ENCODE measurements at places on chromosomes 13 and 19.

- no peak for DNase-seq
Observed at GRCh38 chr13:59861676-59862075, 302.1 kb downstream of the DIAPH3 start.

DNA sequence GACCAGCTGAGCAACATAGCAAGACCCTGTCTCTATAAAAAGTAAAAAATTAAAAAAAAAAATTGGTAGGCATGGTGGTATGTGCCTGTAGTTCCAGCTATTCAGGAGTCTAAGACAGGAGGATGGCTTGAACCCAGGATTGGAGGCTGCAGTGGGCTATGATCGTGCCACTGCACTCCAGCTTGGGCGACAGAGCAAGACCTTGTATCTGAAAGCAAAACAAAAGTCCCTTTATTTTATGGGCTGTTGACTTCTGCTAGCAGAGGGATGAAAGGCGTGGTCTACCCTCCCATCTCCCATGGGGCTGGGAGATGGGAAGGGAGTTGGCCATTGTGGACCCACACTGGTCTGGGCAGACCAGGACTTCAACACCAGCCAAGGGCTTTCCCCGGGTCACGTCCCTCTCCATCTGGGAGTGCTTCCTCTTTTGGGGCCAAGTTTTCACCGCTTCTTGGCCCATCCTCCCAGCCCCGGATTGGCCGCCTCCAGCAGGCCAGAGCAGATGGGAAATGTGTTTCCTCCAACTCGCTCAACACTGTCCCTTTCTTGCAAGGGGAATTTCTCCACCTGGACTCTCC is 2.2 kb upstream of the TNFSF9 start:
- DNase-seq, result no peak

- no peak for DNase-seq
Observed at GRCh38 chr13:78820541-78820940, 161.6 kb upstream of the OBI1 start.

DNA sequence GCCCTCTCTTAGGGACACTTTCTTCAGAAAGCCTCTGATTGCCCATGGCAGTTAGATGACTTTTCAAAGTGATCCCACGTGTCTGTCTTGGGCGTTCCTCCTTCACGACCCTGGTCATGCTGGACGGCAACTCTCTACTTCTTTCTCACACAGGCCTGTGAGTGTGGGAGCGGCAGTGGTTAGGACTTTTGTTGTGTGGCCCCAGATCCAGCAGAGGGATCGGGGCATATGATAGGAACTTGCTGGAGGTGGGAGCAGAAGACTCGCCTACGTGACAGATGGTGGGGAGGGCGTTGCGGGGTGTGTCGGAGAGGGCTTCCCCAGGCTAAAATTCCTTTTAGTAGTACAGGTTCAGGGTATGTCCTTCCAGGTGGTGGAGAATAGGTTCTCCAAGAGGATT is 289.5 kb upstream of the MAB21L1 start:
- DNase-seq, result no peak

GRCh38 chr19:56348289-56348877 is 33.7 kb upstream of the ZSCAN5A start:
- DNase-seq, result peak; percentile 7

GRCh38 chr19:43310221-43310620 is 40.9 kb upstream of the PSG9 start:
- no peak for DNase-seq

DNA sequence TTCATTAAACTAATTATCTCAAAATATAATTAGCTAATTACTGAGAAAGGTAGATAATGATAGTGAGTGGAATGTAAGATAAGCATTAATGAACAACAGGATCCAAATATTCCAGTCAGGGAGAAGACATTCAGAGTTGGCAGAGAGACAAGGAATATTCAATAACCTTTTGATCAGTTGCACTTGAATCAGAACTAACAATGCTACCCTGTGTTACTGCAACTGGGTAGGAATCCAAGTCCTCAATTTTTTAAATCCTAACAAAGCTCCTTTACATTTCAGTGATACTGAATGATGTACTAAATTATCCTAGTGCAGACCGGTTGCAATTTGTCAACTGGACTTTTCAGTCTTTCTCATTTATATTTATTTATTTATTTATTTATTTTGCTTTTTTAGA is 107.1 kb upstream of the MIR17HG start:
- no peak for DNase-seq

- DNase-seq, result peak; percentile 79
Observed at GRCh38 chr13:37109051-37109678, 3.7 kb upstream of the CSNK1A1L start.

- no peak for DNase-seq
Observed at GRCh38 chr13:39915418-39915817, 260.0 kb downstream of the COG6 start.

- peak; percentile 16 for DNase-seq
Observed at GRCh38 chr19:11737964-11738745, 591 bp downstream of the ZNF823 start.

DNA sequence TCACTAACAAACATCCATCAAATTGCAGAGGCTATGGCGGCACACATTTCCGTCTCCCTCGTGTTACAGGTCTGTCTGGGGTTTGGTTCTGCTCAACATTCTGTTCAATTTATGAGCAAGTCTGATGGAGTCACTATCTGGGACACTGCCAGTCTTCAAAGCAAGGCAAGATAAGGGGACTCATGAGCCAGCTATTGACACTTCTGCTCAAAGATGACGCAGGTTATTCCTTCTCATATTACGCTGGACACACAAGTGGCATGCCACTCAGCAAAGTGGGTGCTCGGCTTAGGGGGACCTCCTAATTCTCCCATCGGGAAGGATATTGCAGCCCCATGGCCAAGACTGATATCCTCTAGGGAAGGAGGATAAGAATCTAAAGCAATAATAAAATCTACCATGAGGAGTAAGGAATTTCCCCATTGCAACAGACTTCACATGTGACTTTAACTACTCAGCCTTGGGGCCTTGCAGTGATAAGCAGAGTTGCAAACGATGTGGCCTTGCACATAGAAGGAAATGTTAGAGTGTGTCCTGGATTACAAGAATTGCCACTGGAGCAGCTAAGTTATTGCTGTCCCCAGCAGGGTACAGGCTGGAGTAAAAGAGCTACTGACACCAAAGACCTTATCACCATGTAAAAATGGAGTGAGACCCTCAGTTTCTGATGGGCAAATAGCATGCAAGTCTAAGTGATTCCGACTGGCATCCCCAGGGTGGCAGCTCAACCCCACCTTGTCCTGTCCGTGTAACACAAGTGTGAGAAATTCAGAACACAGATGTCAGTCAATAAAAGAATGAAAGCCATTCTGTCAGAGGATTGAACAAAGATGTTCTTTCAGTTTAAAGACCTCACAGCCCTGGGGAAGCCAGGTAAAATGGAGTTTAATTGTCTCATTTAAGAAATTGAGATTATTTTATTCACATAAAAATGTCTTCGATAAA is 306.1 kb downstream of the IRS2 start:
- DNase-seq, result peak; percentile 12

DNA sequence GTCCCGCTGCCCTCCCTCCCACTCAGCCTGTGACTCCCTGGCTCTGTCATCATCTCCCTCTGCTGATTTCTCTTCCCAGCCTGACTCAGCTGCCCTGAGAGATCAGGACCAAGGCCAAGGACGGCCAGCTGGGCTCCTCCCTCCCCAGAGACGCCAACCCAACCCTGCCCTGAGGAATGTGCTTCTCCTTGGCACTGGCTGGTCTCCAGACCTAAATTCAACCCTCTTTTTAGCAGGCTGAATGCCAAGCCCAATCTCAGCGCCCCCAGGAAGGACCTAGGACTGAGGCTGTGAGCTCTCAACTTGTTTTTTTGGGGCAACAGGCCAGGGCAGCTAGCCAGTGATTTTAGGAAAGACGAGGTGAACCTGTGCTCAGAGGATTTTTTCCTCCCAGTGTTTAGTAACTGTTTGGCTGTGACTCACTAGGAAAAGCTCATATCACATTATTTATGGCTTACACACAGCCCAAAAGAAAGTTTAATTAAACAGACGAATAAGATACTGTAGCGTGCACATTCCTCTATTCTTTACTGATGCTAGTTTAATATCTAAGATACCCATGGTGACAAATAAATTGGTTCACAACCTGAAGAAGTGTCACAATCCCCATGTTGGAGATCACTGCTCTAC is 7.4 kb upstream of the IGFL1 start:
- DNase-seq, result peak; percentile 45

GRCh38 chr19:40266119-40266518 is 19.0 kb downstream of the AKT2 start:
- no peak for DNase-seq

GRCh38 chr13:65841156-65841555 is 1389.0 kb downstream of the PCDH9 start:
- no peak for DNase-seq

DNA sequence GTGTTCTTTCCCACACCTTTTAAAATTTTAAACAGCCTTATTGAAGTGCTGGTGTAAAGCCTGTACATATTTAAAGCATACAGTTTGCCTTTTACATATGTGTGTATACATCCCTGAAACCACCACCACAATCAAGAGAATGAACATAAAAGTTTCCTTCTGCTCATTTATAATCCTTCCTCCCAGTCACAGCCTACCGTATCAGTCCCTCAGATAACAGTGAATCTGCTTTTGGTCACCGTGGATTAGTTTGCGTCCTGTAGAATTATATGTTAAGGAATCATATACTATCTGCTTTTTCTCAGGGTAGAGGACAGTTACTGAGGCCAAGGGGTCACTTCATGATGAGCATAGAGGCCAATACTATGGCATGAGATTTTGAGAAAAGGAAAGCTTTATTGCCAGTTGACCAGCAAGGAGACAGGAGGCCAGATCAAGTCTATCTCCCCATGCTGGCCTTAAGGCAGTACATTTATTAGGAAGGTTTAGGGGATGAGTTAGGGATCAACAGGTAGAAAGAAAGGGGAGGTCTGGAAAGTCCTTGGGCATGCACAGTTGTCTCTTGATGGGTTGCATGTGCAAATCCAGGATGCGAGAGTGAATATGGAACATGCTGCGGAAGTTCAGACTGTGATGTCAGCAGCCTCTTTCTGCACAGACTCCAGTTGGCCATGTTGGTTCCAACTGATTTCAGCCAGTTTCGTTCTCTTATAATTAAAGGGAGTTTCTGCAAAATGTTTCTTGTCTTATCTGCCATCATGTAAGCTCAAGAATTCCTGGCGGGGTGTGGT is 36.3 kb upstream of the LSM14A start:
- no peak for DNase-seq

- no peak for DNase-seq
Observed at GRCh38 chr19:57434386-57435061, 601 bp upstream of the ZNF749 start.

DNA sequence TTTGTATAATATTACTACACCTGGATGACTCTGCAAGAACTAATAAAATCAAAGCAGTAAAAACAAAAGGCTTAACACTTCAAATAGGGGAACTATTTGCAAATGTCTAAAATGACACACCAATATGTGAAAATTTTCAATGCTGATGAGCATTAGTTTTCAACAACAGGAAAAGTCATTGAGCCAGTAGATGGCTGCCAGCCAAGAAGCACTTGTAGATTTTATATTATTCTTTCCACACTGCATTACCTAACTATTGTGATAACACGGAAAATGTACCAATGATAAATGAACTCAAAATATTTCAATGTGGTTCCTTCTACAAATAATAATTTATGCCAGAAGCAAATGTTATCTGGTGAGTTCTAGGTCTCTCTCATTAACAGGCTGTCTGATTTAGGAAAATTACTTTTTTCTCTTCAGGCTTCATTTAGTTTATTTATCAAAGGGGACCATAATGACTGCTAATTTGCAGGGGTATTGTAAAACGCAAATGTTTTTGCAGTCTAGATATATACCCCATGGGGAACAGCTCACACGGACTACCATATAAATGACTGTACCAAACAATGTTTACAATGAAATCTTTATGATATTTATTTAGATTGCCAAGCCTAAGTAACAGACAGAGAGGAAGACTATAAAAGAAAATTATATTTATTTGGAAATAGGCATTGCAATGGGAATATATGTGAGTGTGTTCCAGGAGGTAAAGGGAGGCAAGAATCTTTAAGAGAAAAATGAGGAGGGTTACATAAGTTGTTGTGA is 407.8 kb downstream of the LIG4 start:
- no peak for DNase-seq

DNA sequence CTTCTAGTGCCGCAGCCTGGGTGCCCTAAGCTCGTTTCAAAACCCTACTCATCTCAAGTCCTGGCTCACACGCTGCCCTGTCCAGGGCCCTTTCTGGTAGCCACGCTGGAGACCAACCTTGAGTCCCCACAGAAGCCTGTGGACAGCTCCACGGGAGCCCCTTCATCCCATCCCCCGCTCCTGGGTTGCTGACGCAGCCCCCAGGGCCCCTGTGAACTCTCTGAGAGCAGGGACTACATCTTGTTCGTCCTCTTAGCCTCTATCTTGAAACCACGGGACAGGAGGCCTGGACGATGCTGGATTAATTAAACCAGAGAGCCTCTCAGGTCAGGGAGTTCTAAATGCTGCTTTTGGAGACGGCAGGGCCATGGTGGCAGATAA is 7.4 kb downstream of the MLLT1 start:
- DNase-seq, result no peak

DNA sequence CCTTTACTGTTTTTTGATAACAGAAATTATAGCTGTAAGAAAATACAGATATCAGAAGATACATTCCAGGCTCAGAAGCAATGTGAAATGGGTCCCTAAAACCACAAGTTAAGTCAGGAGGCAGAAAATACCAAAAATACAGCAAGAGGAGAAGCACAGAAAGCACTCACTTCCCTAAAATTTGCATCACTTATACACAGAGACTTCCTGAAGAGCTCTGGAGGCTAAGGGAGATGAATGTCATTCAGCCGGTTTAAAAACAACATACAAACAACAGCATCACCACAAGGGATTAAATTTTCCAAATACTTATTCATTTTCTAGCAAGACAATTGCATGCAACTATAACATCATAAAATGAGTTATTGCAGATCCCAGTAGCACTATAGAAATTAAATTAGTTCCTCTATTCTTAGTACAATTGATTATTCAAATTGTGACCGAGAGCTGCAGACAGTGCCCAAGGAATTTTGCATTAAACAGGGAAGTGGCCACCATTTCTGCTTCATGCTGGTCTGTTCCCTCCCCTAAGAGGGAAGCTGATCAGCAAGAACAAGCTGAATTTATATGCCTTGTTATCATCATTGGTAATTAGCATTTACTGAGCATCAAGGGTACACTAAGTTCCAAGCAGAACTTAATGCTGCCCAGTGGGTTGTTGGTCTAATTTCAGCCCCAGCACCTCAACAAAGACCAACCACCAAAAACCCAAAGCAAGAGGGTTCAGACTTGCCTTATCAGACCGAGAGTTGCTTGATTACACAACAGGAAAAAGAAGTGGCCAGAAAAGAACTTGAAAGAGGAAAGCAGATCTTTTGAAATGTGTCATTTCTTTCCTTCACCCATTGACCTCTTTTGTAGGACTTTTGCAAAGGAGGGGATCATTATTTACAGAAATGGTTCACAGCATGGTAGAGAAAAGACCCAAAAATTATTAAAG is 140.7 kb downstream of the KCTD12 start:
- DNase-seq, result no peak
